ENCODE measurements at places on chromosomes 1 and 21.

DNA sequence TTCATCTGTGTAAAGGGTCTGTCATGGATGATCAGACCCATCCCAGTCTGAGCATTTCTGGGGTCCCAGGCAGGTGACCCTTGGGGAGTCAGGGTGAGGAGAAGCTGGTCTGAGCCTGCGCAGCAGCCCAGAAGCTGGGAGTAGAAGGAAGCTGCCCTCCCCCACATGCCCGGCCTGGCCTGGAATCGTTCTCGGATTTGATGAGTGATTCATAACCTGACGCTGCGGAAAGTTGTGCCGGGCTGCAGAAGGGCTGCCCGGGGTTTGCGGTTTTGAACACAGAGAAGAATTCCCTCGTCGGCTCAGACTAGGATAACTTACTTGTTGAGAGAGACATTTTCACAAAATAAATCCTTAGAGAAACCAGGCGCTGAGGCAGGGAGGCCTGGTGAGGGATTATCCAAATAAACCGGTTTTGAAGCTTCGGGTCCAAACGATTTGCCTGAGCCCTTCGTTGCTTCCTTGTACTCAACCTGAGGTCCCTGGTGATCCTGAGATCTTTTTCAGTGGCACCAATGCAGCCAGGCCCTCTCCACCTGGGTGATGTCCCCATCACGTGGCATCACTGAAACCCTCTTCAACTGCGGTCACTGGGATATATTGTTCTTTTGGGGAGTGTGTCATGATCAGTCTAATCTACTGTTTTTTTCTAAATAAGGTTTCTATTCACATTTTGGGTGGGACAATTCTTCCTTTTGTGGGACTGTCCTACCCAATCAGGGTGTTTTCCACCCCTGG lies 29.2 kb downstream of the EPHB2 start:
- no peak for DNase-seq

DNA sequence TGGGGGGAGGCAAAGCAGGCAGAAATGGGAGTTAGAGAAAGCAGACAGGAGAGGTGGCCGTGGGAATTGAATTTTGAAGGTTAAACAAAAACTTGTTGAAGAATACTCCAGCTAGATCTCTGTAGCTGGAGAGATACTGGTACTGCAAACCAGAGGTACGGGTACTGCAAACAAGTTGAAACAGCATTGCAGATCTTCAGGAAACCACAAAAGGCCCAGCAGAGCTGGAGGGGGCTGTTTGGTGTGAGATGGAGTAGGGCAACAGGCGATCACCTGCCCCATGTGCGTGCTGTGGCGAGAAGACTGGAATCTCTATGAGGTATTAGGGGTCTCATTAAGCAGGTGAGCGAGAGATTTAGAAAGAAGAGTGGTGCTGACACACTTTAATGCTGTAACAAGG lies 77.7 kb upstream of the RGS4 start:
- DNase-seq, result no peak

DNA sequence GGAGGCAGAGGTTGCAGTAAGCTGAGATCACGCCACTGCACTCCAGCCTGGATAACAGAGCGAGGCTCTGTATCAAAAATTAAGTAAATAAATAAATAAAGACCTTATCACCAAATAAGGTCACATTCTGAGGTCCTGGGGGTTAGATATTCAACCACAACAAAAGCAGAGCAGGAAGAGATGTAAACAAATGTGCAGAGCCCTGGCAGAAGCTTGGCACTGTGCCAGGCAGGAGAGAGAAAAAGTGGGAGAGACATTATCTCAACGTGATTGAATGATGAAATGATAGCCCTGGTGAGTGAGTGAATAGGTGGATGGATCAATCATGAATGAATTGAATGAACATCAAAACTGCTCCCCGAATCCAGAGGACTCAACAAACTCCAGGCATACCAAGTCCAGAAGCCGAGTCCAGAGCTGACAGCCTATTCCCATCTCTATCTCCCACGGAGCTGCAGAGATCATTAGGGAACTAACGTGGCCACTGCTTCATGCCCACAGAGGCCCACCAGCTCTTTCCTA lies 150.7 kb downstream of the TOMM20 start:
- DNase-seq, result no peak

- no peak for DNase-seq
These were observed 6.3 kb downstream of the KIF17 start for GRCh38 chr1:20711285-20712214.

GRCh38 chr1:85224734-85225623 lies 24.2 kb upstream of the SYDE2 start:
- DNase-seq, result no peak

- peak; percentile 24 for DNase-seq
These were observed 6.0 kb downstream of the IFFO2 start for GRCh38 chr1:18950401-18951026.

- no peak for DNase-seq
These were observed 7.0 kb upstream of the POFUT2 start for GRCh38 chr21:45294509-45295291.

DNA sequence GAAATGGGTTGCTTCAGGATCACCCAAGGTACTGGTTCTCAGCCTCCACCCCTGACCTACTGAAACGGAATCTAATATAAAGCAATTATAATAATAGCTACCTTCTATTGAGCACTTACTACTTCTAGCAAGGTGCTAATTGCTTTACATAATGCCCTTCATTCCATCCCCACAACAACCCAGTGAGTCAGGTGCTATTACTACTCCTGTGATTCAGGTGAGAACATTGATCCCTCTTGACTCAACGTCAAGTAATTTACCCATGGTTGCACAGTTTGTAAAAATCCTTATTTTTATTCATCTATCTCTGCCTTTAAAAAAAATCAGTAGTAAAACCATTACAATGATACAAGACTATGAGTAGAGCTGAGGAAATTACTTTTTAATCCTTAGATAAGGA lies 85.2 kb downstream of the UCHL5 start:
- no peak for DNase-seq

DNA sequence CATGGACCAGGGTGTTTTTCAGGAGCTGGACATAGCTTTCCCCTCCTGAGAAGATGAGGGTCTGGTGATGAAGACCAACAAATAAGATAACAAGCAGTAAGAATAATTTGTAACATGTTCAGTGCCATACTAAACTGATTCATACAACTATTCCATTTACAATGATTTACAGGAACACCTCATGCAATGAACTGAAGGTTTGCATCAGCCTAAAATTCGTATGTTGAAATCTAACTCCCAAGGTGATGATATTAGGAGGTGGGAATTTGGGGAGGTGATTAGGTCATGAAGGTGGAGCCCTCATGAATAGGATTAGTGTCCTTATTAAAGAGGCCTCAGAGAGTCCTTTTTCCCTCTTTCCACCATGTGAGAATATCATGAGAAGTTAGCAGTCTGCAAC lies 15.9 kb upstream of the NIBAN1 start:
- no peak for DNase-seq

GRCh38 chr1:44236490-44237272 lies 23.4 kb downstream of the DMAP1 start:
- no peak for DNase-seq

DNA sequence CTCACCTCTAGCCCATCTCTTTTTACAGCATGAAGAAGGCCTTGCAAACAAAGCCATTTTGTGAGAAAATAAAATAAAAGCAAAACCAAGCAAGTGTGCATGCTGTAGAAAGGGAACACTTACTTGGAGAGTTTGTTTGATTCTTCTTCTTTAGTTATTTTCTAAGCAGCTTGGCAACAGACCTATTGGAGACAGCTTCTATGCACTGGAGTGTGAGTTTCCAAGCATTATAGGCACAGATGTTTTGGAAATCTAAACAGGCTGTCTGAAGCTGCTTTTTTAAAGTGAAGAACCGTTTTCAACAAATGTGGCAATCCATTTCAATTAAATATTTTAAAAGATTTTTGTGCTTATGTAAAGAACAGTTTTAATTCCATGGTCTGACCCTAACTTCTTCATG lies 76.6 kb downstream of the NGF start:
- no peak for DNase-seq

DNA sequence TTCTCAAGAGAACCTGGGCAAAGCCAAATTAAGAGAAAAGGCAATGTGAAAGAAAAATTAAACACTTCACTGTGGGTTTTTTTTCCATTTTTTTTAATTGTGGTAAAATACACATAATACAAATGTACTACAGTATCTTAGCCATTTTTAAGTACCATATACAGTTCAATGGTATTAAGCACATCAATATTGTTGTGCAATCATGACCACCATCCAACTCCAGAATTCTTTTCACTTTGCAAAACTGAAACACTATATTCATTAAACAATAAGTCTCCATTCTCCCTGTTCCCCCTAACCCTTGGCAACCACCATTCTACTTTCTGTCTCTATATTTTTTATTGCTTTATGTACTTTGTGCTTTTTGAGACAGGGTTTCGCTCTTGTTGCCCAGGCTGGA lies 17.8 kb upstream of the OTUD7B start:
- DNase-seq, result no peak

DNA sequence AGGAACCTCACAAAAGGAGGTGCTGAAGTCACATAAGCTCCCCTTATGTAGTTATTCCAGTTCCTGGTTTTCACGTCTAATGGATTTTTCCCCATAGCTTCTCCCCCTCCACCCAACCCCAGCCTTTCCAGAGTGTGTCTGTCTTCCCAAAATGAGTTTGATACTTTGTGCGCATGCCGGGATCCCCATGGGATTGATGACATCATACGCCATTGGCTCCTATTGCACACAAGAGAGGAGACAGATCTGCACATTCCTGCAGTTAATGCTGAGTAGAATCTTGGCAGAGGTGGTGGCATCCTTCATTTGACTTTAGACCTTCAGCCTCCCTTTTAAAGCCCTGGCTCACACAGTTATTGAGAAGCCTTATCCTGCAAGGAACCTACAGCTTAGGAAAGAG lies 71.4 kb downstream of the DDR2 start:
- no peak for DNase-seq

GRCh38 chr1:87250336-87250735 lies 78.3 kb upstream of the LMO4 start:
- no peak for DNase-seq

DNA sequence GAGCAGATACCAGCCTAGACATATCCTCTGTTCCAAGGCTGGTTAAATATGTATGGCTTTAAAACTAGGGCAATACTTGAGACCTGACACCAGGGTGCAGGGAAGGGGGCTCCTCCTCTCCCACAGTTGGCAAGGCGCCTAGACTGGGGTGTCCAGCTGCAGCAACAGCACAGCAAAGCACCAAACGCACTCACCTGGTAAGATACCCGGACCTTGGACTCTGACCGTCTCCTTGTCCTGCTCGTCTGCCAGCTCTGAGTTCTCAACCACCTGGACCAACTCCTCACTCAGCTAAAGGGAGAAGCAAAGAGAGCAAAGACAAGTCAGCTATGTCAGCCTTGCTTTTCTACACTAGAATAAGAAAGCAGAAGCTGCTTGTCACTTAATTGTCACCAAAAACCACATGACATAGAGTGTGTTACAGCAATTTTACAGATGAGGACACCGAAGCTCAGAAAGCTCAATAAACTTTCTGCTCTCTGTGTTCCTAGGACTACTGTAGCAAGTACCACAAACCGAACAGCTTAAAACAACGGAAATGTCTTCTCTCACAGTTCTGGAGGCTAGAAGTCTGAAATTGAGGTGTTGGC lies 4.4 kb downstream of the PACC1 start:
- no peak for DNase-seq

DNA sequence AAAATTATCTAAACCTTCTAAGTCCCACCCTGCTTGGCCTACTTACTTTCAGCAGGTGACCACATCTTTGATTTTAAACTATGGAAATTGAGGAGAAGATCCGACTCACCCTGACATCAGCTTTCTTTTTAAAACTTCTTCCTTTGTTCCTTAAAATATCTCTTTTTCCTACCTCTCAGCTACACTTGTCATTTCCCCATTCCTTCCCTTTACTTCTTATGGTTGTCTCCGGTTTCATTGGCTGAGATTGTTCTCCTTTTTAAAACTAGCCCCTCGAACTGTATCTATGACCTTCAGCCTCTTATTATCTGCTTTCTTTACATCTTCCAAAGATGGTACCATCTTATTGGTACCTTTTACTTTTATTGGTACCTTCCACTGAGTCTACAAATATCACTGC lies 87.8 kb upstream of the NRIP1 start:
- no peak for DNase-seq

DNA sequence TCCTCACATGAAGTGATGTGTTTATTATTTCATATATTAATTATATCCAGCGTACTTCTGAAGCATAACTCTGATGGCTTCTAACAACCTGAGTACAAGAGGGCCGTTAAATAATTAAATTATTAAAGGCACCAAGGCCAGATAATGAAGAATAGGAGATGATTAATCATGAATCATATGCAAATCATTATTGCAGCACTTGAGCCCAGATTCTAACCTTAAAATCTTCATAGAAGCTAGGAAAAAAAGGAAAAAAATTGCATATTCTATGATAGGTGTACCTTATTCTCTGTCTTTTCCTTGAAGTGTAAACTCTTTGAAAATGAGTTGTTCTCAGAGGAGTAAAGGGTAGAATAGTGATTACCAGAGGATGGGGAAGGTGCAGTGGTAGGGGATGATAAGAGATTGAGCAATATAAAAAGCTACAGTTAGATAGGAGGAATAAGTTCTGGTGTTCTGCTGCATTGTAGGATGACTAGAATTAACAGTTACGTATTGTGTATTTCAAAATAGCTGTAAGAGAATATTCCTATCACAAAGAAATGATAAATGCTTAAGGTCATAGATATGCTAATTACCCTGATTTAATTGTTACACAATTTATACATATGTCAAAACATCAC lies 51.1 kb downstream of the SWT1 start:
- DNase-seq, result no peak

DNA sequence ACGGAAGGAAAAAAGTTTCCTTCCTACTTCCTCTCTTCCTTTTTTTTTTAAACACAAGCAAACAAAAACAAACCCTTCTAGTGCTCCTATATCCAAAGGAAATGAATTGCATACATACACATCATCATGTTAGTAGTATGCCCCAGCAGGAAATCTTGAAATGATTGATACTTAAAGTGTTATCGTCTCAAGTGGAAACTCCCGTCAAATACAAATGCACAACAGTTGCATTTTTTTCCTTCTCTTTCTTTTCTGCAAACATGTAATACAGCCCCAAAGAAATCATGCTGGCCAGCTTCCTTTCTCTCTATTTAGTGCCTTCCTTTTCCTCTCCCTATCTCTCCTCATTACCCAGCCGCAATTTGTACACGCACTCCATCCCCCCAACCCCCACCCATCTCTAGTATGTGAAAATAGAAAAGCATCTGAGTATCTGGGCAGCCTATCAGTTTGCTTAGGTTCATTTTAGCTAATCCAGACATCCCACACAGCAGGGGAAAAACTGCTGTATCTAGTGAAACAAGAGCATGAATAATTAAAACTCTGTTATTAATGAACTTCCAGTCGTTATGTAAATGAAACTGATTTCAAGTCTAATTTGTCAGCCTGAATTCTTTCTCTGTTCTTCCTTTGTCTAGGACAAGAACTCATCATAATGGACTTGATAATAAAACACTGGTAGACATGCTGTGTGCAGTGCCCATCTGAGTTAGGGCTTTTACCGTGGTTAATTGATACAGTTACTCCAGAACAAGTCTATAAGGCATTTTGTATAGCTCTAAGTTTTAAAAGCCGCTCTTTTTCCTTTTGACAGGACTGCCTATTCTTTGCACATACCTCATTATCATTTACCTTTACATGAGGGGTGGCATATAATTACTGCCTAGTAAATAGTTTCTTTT lies 336.5 kb upstream of the ADGRL2 start:
- no peak for DNase-seq
